Liver (tissue), 10 donors: ENCODE measurements at places on chromosomes 16 and 17.

DNA sequence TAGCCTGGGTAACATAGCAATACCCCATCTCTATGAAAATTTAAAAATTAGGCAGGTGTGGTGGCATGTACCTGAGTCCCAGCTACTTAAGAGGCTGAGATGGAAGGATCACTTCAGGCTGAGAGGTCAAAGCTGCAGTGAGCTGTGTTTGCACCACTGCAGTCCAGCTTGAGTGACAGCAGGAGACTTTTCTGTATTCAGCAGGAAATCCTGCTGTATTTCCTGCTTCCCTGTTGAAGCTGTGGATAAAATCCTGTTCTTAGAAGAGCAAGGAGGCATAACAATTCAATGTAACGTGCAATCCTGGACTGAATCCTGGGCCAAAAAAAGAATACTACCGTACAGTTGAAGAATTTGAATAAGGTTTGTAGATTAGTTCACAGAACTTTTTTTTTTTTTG lies 62.2 kb downstream of the FBXL20 start:
- DNase-seq, result no peak

DNA sequence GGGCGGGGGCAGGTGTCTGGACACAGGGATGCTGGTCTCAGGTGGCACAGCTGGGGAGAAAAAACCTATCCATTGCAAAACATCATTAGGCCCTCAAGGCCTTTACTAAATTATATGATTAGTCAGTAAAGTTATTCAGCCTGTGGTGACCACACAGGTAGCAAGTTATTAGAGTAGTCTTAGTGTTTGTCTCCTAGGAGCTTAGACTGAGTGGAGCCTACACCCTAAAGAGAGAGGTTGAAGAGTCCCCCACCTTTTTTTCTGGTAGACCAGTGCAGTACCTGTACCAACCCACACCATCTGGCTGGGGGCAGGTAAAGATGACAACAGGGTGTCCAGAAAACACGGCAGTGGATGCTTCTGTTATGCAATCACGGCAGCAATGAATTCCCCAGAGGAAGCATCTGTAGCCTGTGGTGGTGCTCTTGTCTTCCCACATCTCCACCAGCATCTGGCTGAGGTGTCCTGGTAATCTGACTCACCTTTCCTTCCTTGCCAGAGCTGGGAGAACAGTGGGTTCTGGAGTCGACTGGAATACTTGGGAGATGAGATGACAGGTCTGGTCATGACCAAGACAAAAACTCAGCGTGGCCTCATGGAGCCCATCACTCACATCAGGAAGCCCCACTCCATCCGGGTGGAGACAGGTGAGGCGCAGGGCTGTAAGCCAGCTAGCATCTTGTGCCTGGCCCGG lies 11.0 kb downstream of the MYCBPAP start:
- no peak for DNase-seq

DNA sequence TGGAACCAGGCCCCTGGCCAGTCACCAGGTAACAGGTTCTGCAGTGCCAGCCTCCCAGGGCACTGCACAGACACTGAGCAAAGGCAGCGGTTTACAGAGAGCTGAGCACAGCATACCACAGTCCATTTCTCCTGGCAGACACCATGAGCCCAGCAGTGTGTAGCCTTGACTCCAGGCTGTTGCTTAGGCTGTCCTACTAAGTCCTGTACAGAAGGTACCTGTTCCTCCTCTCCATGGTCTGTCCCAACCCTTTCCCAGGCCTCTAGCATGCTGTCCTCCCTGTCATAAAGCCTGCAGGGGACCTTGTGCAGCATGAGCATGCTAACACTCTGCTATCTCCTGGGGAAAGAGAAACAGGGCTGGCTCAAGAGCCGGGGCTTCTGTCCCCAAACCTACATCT lies 20.0 kb downstream of the ATP6V0D1 start:
- DNase-seq, result no peak

DNA sequence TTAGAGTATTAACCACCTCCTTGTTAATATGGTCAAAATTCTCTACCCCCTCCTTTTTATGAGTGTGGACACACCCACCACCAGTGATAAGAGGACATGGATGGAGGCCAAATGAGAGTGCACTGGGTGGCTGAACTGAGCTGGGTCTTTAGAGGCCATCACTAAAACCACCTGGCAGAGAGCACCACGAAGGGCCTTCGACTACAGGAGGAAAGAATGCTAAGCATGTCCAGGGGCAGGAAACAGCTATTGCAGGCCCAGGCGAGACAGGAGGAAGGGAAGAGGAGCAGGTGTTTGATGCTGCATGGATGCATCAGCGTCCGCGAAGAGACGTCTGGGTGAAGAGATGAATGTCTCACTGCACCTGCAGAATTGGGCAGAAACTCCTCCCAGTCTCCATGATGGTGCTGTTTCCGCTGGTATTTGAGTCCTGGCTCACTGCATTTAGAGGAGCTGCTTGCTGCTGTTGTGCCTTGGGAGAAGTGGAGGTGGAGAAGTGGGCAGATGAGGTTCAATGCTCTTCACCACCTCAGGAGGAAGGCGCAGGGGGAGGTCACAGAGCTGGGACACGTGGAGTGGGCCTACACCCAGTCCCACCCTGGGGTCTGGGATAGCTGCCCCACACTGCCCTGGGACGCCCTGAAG lies 33.2 kb downstream of the SPHK1 start:
- DNase-seq, result peak; percentile 59

DNA sequence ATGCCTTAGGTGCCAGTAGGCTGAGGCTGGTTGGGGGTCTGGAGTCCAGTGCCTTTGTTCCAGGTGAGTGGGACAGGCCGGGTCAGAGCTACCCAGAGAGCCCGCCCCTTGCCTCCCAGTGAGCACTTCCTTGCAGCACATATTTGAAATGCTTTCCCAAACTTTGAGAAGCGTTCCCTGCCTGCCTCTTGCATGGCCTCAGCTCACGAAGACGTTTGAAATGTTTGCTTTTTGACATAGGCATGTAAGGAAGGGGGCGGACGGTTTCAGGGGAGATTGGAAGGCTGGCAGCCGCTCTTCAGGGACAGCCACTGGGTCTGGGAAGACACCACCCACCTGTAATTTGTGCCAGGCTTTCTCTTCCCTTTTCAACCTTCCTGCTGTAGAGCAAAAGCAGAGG lies 5.1 kb upstream of the FOXL1 start:
- no peak for DNase-seq

- DNase-seq, result no peak
These were observed 8.8 kb upstream of the TMEM238L start for GRCh38 chr17:10812674-10813073.

DNA sequence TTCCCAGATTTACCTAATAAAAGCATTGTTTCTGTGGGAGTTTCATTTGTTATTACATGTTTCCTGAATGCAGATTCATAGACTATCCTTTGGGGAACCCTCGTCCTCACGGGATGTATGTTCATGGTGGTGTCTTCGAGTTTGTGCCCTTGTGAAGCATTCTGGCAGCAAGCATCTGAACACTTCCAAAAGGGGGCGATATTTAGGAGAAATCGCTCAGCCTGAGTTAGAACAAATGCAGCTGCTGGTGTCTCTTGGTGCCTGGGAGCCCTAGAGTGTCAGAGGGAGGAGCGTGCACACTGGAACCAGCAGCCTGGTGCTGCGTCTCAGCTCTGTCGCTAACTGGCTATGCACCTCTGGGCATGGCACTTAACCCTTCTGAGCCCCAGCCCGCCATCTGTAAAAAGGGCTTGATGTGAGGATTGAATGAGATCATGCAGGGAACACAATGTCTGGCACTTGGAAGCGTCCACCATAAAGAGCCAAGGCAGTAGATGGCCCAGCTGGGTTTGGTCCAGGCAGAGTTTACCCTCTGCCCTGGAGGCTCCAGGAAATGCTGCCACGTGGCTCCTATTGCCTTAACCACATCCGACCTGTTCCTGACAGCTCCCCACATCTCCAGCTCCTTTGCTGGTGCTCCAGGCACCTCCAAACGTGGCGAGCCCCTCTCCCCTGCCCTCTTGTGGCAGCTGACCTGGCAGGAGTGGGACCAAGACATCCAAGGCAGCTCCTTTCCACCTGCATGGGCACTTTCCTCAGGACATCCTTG lies 25.0 kb upstream of the C16orf78 start:
- no peak for DNase-seq

DNA sequence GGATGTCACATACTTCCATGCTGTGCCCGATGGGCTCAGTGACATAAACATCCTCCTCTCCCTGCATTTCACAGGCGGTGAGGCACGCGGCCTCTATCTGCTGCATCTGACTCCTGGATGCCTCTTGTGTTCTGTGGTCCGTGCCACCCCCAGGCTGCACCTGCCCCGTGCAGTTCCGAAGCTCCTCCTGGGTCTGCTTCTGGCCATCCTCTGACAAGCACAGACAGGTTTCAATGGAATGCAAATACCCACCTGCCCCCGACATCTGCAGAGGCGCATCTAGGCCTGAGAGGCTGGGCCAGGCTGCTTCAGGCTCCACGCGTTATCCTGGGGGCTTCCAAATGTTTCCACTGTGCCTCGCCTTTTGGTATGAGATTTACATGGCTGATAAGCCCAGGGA lies 46.3 kb upstream of the DNAH17 start:
- no peak for DNase-seq

DNA sequence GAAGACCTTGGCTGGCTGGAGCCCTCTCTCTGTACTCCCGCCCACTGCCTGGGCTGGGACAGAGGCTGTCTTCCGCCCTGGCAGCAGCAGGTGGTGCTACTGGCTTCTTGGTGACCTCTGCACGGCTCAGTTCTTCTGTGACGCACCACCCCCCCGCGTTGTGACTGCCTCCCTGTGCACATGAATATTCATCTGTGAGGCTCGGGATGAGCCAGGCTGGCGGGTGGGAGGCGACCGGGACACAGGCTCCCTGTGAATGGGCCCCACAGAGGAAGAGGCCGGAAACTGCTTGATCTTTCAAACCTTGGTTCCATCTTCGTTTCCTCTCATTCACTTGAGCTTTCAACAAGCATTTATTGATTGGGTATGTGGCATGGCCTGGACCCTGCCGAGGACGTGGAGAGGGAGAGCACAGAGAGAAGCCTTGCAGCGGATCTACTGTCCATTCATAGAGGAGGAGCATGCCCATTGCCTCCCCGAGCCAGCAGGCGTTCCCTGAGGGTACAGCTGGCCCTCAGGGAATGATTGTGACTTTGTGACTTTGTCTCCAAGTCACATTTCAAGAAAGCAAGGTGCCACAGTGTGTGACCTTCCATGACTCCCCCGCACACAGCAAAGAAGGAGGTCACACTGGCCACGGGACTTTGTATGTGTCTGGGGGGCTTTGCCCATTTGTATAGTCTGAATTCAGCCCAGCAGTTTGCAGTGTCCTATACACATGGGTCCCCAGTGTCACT lies 45.0 kb downstream of the B9D1 start:
- DNase-seq, result peak; percentile 77

GRCh38 chr17:8828517-8828875 lies 29.3 kb upstream of the MFSD6L start:
- no peak for DNase-seq

- DNase-seq, result no peak
These were observed 4.5 kb downstream of the TRPV2 start for GRCh38 chr17:16419929-16420271.

- DNase-seq, result no peak
These were observed 7.6 kb upstream of the CNP start for GRCh38 chr17:41959030-41959335.

- DNase-seq, result no peak
These were observed 140.8 kb upstream of the CHMP6 start for GRCh38 chr17:80850817-80851216.

GRCh38 chr17:72560303-72561247 lies 439.8 kb downstream of the SOX9 start:
- DNase-seq, result peak; percentile 44

- DNase-seq, result no peak
These were observed 10.6 kb downstream of the PLLP start for GRCh38 chr16:57273826-57274225.

DNA sequence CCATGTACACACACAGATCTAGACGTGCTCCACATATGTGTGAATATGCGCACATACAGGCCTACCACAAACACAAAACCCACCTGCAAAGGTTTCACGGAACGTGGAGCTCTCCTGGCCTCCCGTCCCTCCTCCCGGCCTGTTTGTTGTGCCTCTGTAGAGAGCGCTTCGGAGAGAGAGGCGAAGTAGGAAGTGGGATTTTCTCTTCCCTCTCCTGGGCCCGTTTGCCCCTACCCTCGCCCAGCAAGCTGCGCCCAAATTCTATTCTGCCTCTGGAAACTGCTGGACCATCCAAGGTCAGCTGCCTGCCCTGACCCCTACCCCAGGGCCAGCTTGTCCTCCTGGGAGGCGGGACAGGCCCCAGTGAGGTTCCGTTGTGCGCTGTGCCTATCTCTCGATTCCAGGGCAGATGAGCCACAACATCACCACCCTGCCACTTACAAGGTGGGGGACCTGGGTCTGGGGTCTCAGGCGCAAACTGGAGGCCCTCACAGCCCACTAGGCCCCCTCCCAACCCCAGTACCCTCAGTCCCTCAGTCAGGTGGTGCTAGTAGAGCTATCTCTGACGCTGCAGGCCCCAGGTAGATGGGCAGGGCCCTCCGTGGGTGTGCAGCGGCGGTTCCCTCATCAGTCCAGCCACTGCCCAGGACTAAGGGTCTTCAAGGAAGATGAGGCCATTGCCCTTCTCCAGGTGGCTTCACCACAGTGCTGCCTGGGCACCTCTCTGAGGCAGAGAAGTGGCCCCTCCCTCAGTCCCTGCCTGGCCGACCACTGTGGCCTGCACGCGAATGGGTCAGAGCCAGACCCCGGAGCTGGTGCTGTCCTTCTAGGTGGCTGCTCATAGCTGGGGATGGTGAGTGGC lies 54.2 kb downstream of the BEAN1 start:
- no peak for DNase-seq

DNA sequence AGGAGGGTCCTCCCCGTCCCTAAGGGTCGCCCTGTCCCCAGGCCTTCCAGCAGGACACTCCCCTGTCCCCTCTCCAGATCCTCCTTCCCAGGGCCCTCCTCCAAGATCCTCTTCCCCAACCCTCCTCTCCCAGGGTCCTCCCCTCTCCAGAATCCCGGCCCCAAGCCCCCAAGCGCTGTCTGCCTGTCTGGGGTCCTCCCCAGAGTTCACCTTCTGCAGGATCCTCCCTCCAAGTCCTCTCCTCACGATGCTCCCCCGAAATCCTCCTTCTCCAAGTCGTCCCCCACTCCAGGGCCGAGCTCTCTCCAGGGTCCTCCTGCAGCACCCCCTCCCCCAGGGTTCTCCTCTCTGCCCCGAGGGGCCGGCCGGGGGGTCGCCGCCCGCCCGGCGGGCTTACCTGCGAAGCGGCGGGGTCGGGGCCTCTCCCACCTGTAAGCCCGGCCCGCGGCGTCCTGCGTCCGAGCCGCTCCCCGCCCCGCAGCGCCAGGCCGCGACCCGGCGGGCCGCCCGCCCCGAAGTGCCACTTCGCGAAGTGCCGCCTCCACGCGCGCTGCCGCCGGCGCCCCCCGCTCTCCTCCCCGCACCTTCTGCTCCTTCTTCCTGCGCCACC lies 678 bp upstream of the BAIAP2 start:
- no peak for DNase-seq
